ENCODE measurements at places on chromosomes 11 and 22. TPM values are rescaled to one million over a fixed set of nuclear protein-coding genes. Genes with fewer than 3 reads are reported as not detected.

GRCh38 chr11:132717824-132718223, 814.5 kb downstream of the OPCML start:
- H3K27ac ChIP-seq: no peak overlapping the region
- peaks cover 4% of the 10 kb centered on the region for H3K4me1 ChIP-seq
- no peak overlapping the region for H3K4me3 ChIP-seq
- no peak for DNase-seq
- no peaks in the 10 kb centered on the region for H3K36me3 ChIP-seq

DNA sequence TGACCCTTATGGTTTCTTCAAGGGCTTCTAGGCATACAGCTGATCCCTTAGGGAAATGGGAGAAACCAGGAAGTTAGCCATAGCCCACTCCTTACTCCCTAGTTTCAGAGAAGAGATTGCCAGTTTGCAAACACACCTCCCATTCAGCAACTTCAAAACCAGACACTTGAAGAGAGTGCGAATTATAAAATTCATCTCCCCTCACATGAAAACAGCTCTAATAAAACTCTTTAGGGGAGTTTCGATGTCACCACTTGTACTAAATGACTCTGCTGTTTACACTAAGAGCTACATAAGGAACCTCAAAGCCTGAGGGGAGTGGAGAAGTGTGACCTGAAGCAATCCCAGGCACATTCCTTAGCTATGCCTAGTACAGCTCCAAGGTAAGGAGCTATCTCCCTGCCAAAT, 8.3 kb downstream of the LGR4 start:
- peaks cover 47% of the 10 kb centered on the region for H3K4me1 ChIP-seq
- H3K27ac ChIP-seq: peak overlapping the region; percentile 22
- H3K36me3 ChIP-seq: no peaks in the 10 kb centered on the region
- H3K4me3 ChIP-seq: no peak overlapping the region
- no peak for DNase-seq

MRGPRE gene
- 0.41 TPM for total RNA-seq

DNA sequence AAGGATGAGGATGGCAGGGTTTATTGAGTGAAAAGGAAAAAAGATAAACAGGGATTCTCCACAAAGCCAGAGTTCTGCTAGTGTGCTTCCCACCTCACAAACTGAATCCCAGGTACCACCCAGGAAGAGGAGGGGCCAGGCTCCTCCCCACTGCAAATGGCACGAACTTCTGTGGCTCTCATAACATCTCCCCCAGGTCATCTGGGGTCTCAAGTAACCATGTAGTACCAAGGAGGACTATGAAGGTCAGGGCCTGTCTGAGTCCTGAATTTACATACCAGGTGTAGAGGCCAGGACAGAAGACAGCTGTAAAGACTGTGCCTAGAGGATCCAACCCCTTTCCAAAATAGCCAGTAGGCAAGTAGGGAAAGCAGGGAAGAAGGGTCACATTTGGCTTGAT, 25.7 kb upstream of the GNAZ start:
- H3K27ac ChIP-seq: no peak overlapping the region
- H3K36me3 ChIP-seq: no peaks in the 10 kb centered on the region
- DNase-seq: no peak
- no peaks in the 10 kb centered on the region for H3K4me1 ChIP-seq
- H3K4me3 ChIP-seq: no peak overlapping the region
- H3K27me3 ChIP-seq: no peaks in the 10 kb centered on the region

OR2AT4 gene
- total RNA-seq: not detected

CCDC116 gene
- total RNA-seq: 0.51 TPM

DNA sequence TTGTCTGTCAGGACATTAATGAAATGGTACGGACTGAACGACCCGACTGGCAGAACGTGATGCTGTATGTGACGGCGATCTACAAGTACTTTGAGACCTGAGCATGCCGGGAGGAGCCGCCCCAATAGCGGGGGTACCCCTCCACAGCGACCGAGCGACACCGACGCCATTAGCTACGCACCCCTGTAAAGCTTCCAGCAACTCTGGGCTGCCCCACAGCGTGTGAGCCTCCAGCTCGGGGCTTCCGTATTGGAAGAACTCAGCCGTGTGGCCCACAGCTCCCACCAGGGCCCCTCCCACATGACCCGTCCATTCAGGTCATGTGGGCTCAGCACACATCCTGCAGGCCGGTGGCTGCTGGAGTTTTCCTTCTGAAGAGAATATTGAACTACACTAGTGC, 12.9 kb upstream of the ADORA2A start:
- no peaks in the 10 kb centered on the region for H3K4me1 ChIP-seq
- no peak overlapping the region for H3K27ac ChIP-seq
- no peaks in the 10 kb centered on the region for H3K27me3 ChIP-seq
- DNase-seq: peak; percentile 64
- H3K4me3 ChIP-seq: no peak overlapping the region

DNA sequence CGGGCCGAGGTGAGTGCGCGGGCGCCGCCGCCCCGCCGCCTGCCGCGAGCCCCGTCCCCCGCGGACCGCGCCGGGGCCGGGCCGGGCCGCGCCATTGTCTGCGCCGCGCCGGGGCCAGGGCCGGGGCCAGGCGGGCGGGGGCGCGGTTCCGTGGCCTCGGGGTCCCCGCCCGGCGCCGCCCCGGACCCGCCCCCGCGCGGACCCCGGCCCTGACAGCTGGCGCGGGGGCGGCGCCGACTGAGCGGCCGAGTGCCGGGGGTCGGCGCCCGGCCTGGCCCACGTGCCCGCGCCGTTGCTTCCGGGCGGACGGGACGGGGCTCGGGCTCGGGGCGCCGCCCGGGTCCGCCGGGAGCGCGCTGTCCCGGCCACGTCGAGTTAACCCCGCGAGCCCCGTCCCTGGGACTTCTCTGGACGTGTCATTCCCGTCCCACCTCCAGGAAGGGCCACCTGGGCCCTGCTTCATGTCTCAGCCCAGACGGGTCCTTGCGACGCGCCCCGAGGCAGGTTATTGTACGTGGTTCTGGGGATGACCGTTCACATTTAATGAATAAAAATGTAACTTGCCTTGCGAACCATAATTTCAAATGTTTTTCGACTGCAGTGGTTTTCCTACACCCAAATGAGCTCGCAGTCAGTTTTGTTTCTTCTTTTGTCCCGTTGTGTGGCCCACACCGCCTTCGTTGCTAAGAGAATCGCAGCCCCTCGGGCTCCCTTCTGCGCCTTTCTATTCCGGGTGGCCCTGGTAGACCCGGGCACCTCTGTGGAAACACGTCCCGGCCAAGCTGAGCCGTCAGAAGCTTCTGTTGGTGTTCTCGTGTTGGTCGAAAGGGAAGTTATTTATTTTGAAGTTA, 562 bp downstream of the ZBED4 start:
- H3K27me3 ChIP-seq: peaks cover 12% of the 10 kb centered on the region
- H3K36me3 ChIP-seq: no peaks in the 10 kb centered on the region
- peak overlapping the region; percentile 56 for H3K4me3 ChIP-seq
- DNase-seq: peak; percentile 91

DNA sequence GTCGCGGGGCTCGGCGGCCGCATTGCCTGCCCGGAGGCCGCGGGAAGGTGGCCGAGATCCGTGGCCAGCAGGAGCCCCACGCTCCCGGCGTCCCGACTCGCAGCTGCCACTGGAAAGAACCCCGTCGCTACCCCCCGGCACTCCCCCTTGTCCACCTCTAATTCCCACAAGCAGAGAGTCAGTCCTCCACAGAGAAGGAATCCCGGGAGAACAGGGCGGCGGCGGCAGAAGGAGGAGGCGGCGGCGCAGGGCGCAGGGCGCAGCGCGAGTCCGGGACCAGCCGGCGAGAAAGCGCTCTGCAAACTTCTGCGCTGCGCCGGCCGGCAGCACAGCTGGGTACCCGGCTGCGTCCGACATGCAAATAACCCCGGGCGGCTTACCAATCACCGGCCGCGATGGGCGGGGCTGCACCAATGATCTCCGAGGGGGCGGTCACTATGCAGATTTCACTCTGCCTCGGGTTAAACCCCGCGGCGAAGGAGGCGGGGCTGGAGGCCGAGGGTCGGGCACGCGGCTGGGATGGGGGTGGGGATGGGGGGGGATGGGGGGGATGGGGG, at the start of gene ABTB2:
TSS of gene ABTB2 (minus strand) at position 310 of the 557 bp plus-strand sequence.
- no peaks in the 10 kb centered on the region for H3K36me3 ChIP-seq
- peaks cover 35% of the 10 kb centered on the region for H3K4me1 ChIP-seq
- peaks cover 25% of the 10 kb centered on the region for H3K27me3 ChIP-seq
- peak within 1 kb of the TSS; percentile 54 for H3K27ac ChIP-seq
- H3K4me3 ChIP-seq: peak within 1 kb of the TSS; percentile 60
